Astrocyte of the cerebellum (primary cell): ENCODE measurements at places on chromosomes 7 and 10.

DNA sequence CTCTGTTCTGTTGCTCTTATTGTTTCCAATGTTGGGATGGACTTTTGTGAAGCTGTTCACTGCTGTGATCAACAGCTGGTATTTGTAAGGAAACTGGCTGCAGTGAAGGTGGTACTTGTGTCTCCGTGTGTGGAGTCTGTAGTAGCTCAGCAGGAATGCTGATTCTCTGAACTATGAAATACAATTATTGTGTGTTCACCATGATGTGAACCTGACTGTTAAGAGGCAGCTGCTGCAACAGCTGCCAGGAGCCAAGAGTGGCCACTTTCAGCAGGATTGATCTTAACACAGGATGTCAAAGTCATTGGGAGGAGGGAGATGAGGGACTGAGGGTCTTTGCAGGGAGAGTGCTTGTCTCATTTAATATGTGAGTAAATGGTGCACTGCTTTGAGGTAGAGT is 13.9 kb downstream of the VSTM2A start:
- no peak for DNase-seq

DNA sequence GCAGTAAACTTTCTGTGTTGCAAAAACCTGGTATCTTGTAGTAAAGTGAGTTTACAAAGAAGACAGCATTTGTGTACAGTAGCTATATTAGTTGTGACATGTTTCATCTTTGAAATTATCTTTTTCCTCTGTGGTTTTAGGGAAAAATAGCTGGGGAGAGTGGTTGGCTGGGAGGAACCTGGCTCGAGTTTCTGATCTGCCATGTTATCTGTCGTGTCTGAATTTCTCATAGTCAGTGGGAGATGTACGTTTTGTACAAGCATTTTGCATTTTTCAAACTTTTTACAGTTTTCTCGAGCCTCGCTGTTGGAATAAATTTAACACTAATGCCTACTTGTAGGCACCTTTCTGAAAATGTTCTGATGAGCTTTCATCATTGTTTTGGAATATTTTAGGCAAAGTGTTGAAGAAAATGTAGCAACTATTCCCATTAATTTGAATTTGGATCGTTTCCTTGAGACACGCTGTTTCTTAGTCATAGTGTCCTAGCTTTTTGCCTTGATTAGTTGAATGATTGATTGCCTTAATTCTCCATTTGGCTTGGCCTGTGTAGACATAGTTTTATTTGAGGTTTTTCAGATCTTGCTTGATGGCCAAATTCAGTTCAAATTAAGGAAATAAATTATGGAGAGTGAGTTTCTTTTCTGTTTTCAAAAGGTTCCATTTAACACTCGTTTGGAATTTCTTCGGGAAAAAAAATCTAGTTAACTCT is 65.1 kb downstream of the CAMK1D start:
- DNase-seq, result peak; percentile 66

DNA sequence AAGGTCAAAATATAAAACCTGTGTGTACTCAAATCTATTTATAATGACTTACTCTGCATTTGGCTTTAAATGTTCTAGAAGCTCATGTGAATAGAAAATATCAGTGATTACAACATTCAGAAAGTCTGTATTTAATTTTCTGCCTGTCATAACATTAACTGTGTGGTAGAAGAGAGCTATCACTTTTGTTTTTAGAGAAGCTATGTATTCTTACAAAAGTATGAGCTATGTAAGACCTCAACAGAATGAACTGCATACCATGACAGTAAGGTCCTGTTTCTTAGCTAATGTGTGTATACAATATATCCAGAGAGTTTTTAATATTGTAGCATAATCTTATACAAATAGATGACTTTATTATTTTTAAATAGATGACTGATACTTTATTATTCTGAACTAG is 61.5 kb downstream of the PTN start:
- no peak for DNase-seq

- no peak for DNase-seq
Measured at GRCh38 chr10:60952067-60952845, 8.3 kb upstream of the RHOBTB1 start.

DNA sequence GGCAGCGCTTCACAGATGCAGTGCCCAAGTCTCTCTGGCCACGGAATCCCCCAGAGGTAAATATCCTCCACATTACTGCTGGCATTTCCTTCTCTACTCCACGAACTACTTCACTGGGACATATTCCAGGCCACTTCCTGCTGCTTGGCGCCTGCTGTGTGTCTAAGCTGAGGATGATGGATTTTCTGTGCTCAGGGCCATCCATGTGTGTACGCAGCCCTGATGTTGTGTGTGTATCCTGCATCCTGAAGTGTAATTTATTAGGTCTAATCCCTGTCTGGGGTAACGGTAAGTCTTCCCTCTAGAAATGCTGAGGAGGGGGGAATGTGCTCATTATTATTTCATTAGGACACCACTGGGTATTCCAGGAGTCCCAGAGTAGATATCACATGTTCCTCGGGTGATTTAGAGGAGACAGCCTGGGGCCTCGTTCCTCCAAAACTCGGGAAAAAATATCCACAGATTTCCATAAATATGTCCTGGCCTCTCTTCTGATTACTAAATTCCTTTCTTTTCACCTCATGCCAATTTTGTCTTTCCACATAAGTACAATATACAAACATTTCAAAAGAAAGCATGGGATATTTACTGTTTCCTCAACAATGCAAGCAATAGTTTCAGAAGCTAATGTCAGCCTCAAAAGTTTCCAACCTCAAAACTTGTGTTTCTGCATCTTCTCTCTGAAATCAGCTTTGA is 25.5 kb upstream of the HABP2 start:
- DNase-seq, result peak; percentile 34

GRCh38 chr7:149605696-149606095 is 108.1 kb upstream of the ZNF746 start:
- DNase-seq, result no peak

GRCh38 chr7:101814081-101814990 is 3.1 kb upstream of the CUX1 start:
- DNase-seq, result no peak

DNA sequence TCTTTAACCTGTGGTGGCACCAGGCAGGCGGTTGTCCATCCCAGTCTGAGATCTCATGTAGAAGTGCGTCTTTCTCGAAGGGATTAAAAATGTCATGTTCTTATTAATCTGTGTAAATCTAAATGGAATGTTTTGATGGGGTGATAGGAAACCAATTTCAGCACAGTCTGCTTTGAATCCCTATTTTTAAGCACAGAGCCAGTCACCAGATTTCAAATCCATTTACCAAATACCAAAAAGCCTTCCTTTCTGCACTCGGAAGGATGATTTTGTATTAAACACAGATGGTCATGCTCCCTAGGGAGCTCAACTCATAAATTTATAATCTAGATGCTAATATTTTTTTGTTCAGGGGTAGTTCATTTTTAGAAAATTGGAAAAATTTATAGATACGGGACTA is 160.6 kb upstream of the AOAH start:
- DNase-seq, result no peak

DNA sequence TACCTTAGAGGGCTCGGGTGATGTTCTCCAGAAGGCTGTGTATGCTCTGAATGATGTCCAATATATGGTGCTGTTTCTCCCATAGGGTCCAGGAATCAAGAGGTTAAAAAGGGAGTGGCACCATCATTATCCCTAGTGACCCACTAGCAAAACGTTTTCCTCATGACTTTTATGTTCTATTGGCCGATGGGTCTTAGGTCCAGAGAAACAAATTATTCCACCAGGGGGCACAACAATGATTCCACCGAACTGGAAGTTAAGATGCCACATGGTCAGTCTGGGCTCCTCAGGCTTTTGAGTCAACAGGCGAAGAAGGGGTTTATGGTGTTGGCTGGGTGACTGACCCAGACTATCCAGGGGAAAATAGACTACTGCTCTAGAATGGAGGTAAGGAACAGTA is 256.1 kb downstream of the COBL start:
- no peak for DNase-seq

DNA sequence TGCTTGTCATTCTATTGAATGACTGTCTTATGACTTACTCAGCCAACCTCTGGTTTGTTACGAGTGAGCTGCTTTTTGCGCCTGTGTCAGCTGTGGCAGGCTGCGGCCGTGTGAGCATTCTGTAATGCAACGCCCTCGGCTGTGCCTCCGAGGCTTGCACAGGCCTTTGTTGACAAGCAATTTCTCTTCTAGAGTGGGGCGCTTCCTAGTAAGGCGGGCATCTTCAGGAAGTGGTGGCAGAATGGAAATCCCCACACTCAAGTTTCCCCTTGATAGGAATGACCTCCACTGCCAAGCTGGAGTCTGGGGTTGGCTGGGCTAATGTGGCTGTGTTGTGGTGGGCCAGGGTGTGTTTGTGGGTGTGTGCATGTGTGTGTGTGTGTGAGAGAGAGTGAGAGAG is 20.2 kb upstream of the TMEM178B start:
- DNase-seq, result no peak

DNA sequence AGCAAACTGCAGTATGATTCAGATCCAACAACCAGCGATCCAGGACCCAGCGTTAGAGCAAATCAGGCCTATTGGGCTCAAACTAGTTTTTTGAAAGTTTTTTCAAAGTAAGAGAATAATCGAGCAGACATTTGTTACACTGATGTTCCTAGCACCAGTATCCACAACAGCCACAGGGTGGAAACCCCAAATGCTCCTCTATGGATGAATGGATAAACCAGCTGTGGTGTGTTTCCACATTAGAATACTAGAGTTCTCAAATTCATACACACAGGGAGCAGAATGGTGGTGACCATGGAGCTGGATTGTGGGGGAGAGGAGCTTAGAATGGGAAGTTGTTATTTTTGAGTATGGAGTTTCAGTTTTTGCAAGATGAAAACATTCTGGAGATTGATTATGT is 60.7 kb downstream of the PDIA4 start:
- no peak for DNase-seq

- DNase-seq, result no peak
Measured at GRCh38 chr10:67433276-67433675, 262.7 kb downstream of the CTNNA3 start.

DNA sequence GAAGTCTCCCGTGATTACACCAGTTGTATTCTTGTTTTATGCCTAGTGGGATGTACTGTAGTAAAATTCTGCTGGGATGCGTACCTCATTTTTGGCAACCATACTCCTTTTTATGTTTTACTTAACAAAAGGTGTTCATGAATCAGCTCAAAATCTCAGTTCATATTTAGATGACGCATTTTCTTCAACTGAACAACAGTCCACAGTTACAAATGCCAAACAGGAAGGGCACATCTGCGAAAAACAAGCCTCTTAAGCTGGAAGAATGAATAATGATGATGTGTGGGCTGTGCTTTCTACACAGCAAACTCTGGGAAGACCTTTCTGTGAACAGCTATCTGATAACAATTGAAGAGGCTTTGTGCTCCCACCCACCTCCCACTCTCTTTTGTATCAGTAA is 68.4 kb upstream of the NRBF2 start:
- peak; percentile 1 for DNase-seq

DNA sequence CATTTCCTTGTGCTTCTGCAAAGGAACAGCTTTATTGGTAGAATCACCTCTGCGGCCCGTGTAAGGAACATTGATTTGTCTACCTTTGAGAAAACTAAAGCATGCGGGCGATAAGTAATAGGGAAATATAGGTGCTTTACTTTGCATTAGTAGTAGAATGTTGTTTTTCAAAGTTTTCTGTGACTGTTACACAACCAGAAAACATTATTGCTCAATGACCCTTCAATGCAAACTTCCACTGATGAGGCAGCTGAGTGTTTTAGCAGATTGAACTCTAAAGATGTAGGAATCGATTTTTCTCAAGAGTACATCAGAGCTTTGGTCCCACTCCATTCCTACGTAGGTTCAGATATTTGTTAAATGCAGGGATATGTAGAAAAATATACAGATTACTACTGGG is 427.8 kb downstream of the DNAJB9 start:
- no peak for DNase-seq

- no peak for DNase-seq
Measured at GRCh38 chr10:95478935-95479334, 82.2 kb downstream of the SORBS1 start.

- DNase-seq, result no peak
Measured at GRCh38 chr10:56470701-56471100, 109.6 kb upstream of the ZWINT start.

DNA sequence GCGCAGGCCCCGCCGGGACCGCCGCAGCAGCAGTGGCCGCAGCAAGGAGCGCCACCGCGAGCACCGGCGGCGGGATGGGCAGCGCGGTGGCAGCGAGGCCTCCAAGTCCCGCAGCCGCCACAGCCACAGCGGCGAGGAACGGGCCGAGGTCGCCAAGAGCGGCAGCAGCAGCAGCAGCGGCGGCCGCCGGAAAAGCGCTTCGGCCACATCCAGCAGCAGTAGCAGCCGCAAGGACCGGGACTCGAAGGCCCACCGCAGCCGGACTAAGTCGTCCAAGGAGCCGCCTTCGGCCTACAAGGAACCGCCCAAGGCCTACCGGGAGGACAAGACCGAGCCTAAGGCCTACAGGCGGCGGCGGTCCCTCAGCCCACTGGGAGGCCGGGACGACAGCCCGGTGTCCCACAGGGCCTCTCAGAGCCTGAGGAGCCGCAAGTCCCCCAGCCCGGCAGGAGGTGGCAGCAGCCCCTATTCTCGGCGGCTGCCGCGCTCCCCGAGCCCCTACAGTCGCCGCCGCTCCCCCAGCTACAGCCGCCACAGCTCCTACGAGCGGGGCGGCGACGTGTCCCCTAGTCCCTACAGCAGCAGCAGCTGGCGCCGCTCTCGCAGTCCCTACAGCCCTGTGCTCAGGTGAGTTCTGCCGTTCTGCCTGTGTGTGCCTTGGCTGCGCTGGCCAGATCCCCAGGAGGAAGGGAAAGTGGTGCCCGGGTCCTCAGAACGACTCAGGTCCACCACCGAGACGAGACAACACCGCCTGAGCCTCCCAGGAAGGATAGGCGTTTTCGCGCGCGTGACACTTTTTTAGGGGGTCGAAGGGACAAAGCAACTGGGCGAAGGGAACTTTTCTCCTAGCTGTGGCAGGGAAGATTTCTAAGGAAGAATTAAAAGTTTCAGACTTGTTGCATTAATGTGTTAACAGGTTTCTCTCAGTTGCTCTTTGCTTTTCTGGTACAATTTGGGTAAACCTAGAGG is 1.5 kb downstream of the CDK13 start:
- no peak for DNase-seq

DNA sequence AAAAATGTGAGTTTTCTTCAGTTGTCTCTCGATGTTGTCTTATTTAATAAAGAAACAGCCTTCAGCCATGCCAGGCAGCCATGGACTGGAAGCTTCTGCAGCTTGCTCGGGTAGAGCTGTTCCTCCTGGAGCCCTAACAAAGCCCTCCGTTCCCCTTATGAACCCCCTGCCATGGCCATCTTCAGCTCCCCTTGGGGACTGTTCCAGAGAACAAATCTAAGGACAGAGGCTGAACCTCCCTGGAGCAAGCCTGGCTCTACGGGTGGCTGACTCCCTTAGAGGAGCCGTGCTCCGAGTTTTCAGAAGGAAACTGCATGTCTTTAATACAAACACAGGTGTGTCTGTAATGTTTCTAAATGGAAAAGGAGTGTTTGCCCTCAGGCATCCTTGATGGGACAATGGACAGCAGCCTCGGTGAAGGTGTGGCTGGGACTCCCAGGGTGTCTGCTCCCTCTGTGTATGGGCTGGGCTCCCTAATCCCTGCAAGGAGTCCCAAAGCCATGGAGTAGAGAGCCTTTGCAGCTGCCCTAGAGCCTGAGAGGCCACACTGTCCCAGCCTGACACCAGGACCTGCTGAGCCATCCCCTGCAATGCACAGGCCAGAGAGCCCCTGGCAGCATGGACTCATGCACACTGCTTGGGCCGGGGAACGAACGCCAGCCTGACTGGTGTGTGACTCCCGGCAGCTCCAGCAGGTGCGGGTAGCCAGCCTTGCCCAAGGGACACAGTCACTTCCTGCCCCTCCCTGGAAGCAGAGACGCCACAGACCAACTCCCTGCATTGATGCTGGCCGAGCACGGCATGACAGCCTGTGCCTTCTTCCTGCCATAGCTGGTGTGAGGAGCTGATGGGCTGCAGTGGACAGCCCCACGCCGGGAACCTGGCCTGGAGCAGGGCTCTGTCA is 381.8 kb downstream of the TCERG1L start:
- no peak for DNase-seq

- no peak for DNase-seq
Measured at GRCh38 chr7:24419077-24419476, 135.1 kb downstream of the NPY start.
